Vein endothelial cell (primary cell): ENCODE measurements at places on chromosomes 2 and 18. TPM values are rescaled to one million over a fixed set of nuclear protein-coding genes. Genes with fewer than 3 reads are reported as not detected.

MYL12B gene
- total RNA-seq, result 546 and 655 TPM in 2 replicates

KYNU gene
- not detected in 2 replicates for total RNA-seq

DCDC2C gene
- total RNA-seq, result not detected in 2 replicates

GPR45 gene
- total RNA-seq, result not detected in 2 replicates

ASB18 gene
- not detected in 2 replicates for total RNA-seq

C1GALT1C1L gene
- total RNA-seq, result 0.19 and 0.33 TPM in 2 replicates

NR4A2 gene
- under 0.01 and 0.10 TPM in 2 replicates for total RNA-seq

SIGLEC15 gene
- 0.19 TPM in 1 of 2 replicates, not detected in the other for total RNA-seq

PSMA8 gene
- total RNA-seq, result not detected in 2 replicates

SNED1 gene
- 37.2 and 59.8 TPM in 2 replicates for total RNA-seq
